ENCODE measurements at places on chromosomes 13 and 19. TPM values are rescaled to one million over a fixed set of nuclear protein-coding genes. Genes with fewer than 3 reads are reported as not detected.

Gene CERS1
- total RNA-seq, result 5.3 TPM

Gene CGB8
- total RNA-seq, result 0.50 TPM

Gene ZNF446
- 11.2 TPM for total RNA-seq

Gene OR7G2
- total RNA-seq, result not detected

Gene ZNF154
- 11.1 TPM for total RNA-seq

Gene CUL4A
- 85.3 TPM for total RNA-seq

Gene KLK12
- not detected for total RNA-seq

Measured in hepatocyte (in vitro differentiated cells).